LHCN-M2 (cell line): ENCODE measurements at places on chromosomes 6 and 20. TPM values are rescaled to one million over a fixed set of nuclear protein-coding genes. Genes with fewer than 3 reads are reported as not detected.
A peak's percentile ranks its signal among the peaks of the same experiment; 100 is the strongest.

- DNase-seq: peak; percentile 97
Measured at GRCh38 chr6:118844915-118845314, 49.0 kb upstream of the ASF1A start.

GRCh38 chr6:121711472-121711871 lies 276.0 kb downstream of the GJA1 start:
- no peak for DNase-seq

DAAM2 gene
- total RNA-seq: 58.7 and 109 TPM in 2 replicates

DNA sequence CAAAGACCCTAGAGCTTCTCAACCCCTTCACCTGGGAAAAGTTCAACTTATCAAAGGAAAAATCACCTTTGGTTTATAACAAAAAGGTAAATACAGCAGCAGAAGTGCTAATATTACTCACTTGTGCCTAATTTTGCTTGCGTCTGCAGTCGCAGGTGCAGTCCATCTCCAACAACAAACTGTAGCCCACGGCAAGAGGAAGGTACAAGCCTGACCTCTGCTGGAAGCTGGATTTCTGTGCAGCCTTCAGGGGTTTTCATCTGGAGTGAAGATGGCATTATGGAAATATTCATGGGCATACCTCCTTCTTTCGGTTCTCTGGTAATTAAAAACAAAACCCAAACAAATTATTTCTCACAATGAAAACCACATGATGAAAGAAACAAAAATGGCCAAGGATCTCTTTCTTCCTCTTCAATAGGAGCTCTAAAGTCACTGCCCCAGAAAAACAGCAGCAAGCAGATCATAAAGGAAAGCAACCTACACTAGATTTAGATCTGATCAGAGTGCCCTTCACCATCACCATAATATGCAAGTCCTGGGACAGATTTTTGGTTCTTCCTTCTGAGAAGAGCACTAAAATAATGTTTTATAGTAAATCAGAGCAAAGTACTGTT lies 7.8 kb downstream of the UBE3D start:
- peak; percentile 37 for DNase-seq

SLC17A9 gene
- not detected in 2 replicates for total RNA-seq

DNA sequence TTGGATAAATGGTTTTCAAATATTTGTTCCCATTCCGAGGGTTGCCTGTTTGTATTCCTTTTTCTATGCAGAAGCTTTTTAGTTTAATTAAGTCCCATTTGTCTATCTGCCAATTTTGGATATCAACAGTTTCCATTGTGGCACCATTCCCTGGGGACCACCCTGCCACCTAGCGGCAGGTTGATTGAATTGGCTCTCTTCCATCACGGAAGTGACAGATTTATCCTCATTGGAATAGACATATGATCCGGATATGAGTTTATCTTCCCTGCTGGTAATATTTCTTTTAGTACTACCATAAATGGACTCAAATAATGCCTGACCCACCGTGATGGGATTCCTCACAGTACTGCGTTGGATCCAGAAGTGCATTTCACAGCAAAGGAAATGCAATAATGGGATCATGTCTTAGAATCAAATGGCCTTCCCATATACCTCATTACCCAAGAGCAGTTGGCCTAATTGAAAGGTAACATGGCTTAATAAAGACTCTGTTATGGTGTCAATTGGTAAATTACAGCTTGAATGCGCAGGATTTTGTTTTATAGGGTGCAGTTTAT lies 327.0 kb downstream of the BMP2 start:
- peak; percentile 6 for DNase-seq

GRCh38 chr20:50555662-50556061 lies 45.5 kb downstream of the PTPN1 start:
- DNase-seq: no peak

DNA sequence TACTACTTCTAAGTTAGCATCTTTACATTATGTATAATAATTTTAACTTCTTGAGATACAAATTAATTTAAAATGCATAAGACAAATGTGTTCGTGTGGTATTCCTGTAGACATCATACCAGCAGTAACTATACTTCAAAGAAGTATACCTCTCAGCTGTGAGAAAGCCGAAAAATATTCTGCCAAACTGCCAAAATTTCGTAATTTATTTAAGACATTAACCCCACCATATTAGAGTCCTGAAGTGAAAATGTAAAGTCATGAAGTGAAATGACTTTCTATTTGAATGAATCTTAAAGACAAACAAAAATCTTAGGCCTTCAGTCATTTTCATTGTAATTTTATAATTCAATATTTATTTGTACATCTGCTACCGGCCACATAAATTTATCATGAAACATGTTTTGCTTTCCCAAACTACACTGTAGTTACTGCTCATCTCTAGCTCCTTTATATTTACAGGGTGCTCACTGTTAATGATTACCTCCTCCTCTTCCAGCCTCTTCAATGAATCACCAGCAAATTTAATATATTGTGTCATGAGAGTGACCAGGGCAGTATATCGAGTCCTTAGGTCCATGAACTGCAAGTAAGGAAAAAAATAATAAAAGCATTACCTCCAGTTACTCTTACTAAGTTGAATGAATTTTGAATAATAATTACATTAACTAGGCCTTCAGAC lies 18.5 kb downstream of the DST start:
- DNase-seq: no peak
